ENCODE measurements at places on chromosomes 6 and 20. TPM values are rescaled to one million over a fixed set of nuclear protein-coding genes. Genes with fewer than 3 reads are reported as not detected.
A peak's percentile ranks its signal among the peaks of the same experiment; 100 is the strongest.

GRCh38 chr6:45896783-45897441, 118.7 kb downstream of the CLIC5 start:
- no peak overlapping the region for H3K27ac ChIP-seq
- no peaks in the 10 kb centered on the region for H3K36me3 ChIP-seq
- DNase-seq = peak; percentile 37
- H3K4me1 ChIP-seq = no peaks in the 10 kb centered on the region

GRCh38 chr6:139588076-139588639, 213.7 kb upstream of the CITED2 start:
- peak; percentile 83 for DNase-seq
- peak overlapping the region; percentile 87 for H3K27ac ChIP-seq
- H3K36me3 ChIP-seq = no peaks in the 10 kb centered on the region
- H3K4me3 ChIP-seq = no peak overlapping the region
- no peaks in the 10 kb centered on the region for H3K27me3 ChIP-seq

DNA sequence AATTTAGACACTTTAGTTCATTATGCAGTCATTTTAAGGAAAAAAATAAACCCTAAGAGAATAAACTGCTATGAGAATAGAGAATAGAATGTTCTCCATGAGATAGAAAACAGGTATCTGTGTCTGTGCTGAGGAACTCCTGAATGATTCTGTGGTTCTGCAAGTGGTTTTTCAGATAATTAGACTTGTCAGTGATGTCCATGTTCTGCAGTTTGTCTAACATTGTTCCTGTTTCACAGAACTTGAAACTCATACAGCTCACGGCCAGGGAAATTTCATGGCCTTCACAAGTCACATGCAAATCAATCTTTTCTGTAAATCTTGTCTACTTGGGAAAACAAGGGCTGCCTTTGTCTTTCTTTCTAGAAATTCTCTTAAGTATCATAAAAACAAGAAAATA, 73.4 kb upstream of the HMGCLL1 start:
- no peak for DNase-seq
- H3K36me3 ChIP-seq = no peaks in the 10 kb centered on the region
- H3K4me1 ChIP-seq = no peaks in the 10 kb centered on the region
- no peak overlapping the region for H3K4me3 ChIP-seq
- no peak overlapping the region for H3K27ac ChIP-seq

DNA sequence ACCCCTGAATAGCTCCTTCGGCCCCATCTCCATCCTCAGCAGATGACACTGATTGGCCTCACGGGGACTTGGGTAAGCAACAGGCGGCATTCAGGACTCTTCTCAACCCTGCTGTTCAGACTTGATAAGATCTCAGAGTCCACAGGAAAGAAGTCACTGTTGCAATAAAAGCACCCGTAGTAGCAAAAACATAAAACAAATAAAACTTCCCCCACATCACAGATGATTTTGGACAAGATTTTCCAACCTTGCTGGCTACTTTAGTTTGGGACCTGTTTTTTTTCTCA, 17.1 kb upstream of the C20orf144 start:
- no peak overlapping the region for H3K27ac ChIP-seq
- H3K4me3 ChIP-seq = no peak overlapping the region
- peaks cover 3% of the 10 kb centered on the region for H3K36me3 ChIP-seq

GRCh38 chr6:20850686-20851416, 316.6 kb downstream of the CDKAL1 start:
- no peaks in the 10 kb centered on the region for H3K27me3 ChIP-seq
- H3K4me1 ChIP-seq = peaks cover 6% of the 10 kb centered on the region
- H3K36me3 ChIP-seq = no peaks in the 10 kb centered on the region
- no peak for DNase-seq

DNA sequence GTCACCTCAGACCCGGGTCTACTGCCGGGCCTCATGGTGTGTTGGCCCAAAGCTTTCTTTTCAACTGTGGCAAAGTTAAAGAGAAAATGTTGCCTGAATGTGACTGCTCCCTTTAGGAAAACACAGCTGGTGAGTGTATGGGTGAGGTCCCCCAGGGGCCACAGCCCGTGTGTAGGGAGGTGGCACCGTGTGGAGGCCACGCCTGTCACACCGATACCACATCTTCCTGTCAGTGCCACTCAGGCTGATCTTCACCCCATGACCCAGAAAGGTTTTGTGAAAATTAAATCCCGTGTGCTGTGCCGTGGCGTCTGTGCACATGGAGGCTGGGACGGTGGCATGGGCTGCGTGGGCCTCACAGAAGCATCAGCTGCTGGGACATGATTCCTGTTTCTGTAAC, 10.7 kb upstream of the ADRM1 start:
- H3K36me3 ChIP-seq = peaks cover 7% of the 10 kb centered on the region
- no peaks in the 10 kb centered on the region for H3K4me1 ChIP-seq
- DNase-seq = no peak
- H3K27ac ChIP-seq = no peak overlapping the region

DNA sequence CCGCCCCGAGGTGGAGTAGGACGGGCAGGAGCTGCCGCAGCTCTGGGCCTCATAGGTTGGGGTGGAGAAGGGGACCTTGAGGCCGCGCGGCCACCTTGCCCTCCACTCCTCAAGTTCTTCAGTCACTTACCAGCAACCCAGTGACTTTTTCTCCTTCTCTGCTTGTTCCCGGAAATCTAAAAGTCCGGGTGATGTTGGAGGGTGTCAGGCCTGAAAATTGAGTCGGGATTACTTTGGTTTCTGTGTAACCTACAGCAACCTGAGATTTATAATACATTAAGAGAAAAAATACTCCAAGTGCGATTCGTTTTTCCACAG, 338 bp downstream of the RWDD1 start:
- no peaks in the 10 kb centered on the region for H3K27me3 ChIP-seq
- no peak for DNase-seq
- peaks cover 6% of the 10 kb centered on the region for H3K4me1 ChIP-seq
- H3K36me3 ChIP-seq = peaks cover 4% of the 10 kb centered on the region
- peak overlapping the region; percentile 90 for H3K27ac ChIP-seq

GRCh38 chr6:137097526-137097925, 52.8 kb upstream of the IL20RA start:
- H3K4me3 ChIP-seq = no peak overlapping the region
- no peak overlapping the region for H3K27ac ChIP-seq
- H3K27me3 ChIP-seq = no peaks in the 10 kb centered on the region
- H3K4me1 ChIP-seq = no peaks in the 10 kb centered on the region
- no peaks in the 10 kb centered on the region for H3K36me3 ChIP-seq

GRCh38 chr20:31915491-31916280, 36.2 kb downstream of the PDRG1 start:
- no peak overlapping the region for H3K4me3 ChIP-seq
- H3K36me3 ChIP-seq = no peaks in the 10 kb centered on the region
- no peaks in the 10 kb centered on the region for H3K4me1 ChIP-seq

DNA sequence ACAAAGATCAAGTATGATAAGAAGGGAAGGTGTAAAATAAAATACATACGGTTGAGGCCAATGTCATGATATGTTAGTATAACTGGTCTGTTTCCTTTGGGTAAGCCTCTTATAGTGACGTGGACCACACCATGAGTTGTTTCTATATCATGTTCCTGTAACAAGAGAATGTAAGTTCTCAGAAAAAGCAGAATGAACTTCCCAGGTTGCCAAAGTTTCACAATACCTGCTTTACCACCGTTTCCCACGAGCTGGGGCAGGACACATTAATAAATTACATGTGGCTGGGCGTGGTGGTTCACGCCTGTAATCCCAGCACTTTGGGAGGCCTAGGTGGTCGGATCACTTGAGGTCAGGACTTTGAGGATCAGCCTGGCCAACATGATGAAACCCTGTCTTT, 42.6 kb upstream of the SLA2 start:
- H3K27me3 ChIP-seq = no peaks in the 10 kb centered on the region
- no peak overlapping the region for H3K27ac ChIP-seq
- no peaks in the 10 kb centered on the region for H3K4me1 ChIP-seq
- H3K36me3 ChIP-seq = peaks cover 3% of the 10 kb centered on the region
- no peak overlapping the region for H3K4me3 ChIP-seq

- no peaks in the 10 kb centered on the region for H3K36me3 ChIP-seq
- H3K4me3 ChIP-seq = no peak overlapping the region
- no peaks in the 10 kb centered on the region for H3K27me3 ChIP-seq
- peaks cover 3% of the 10 kb centered on the region for H3K4me1 ChIP-seq
- H3K27ac ChIP-seq = no peak overlapping the region
Measured at GRCh38 chr6:129844118-129844891, 16.8 kb downstream of the TMEM244 start.

- H3K4me1 ChIP-seq = peaks cover 26% of the 10 kb centered on the region
- no peak overlapping the region for H3K27ac ChIP-seq
- H3K4me3 ChIP-seq = no peak overlapping the region
- no peak for DNase-seq
Measured at GRCh38 chr20:63223121-63223825, 7.3 kb upstream of the YTHDF1 start.

GRCh38 chr20:46695892-46696291, 6.6 kb upstream of the TP53RK start:
- no peaks in the 10 kb centered on the region for H3K4me1 ChIP-seq
- H3K36me3 ChIP-seq = no peaks in the 10 kb centered on the region
- peak; percentile 65 for DNase-seq
- H3K27me3 ChIP-seq = peaks cover 2% of the 10 kb centered on the region

MDFI gene
- total RNA-seq = 144 TPM

OPRL1 gene
- total RNA-seq = 2.8 TPM

SLC22A16 gene
- not detected for total RNA-seq

UBR2 gene
- total RNA-seq = 22.2 TPM

PPP1R3G gene
- total RNA-seq = 0.39 TPM

CDSN gene
- 0.22 TPM for total RNA-seq

MANEA gene
- 12.4 TPM for total RNA-seq

CST2 gene
- total RNA-seq = 1.7 TPM
